ENCODE measurements at places on chromosomes 11 and 22.

DNA sequence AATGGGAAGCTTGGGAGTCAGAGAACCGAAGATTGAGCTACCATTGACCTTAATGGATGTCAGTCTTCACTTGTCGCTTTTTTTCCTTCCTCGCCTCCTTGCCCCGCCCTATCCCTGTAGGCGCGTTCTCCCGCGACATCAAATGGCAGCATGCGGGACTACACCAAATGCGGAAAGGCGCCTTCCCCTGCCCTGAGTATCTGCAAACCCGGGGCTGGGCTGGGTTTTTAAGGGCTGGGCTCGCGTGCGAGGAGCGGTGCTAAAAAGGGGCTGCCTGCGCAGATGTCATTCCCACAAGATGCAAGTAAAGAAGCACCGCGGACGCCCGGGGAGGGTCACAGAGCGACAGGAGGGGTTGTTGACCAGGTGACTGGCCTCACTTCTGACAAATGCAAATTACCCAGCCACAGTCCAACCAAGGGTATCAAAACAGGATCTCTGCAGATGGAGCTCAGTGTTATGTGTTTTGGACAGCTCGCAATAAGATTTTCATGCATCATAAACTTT is 4.7 kb upstream of the FAM111B start:
- peak; percentile 79 for DNase-seq

- DNase-seq = no peak
These were observed 921.9 kb upstream of the TENM4 start for GRCh38 chr11:80362563-80363340.

GRCh38 chr11:69657911-69658625 is 17.1 kb downstream of the LTO1 start:
- no peak for DNase-seq

GRCh38 chr22:50699756-50700386 is 27.2 kb downstream of the SHANK3 start:
- DNase-seq = no peak

DNA sequence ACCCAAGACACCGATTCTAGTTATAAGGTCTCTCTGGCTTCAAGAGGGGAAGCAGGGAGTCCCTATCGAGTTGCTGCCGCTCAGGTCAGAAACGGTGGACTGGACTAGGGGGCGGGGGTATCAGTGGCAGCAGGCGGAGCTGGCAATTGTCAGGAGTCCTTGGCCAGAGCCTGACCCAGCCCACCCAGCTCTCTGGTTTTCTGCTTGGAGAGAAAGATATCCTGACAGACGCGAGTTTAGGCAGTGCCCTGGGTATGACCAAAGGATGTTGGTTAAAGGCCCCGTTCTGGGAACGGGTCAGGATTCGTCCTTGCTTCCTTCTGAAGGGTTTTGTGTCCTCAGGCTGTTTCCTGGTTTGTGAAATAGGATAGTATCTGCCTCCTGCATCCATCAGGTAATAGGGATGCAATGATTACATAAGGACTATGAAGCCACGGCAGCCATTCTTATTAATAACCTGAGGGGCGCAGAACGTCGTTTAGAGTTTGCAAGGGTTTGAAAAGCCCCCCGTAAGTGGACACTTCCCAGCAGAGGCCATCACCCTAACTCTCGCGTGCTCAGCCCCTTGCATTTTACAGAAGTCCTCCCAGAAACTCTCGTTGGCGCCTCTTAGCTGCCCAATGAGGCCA is 700 bp upstream of the DEPDC5 start:
- peak; percentile 49 for DNase-seq

DNA sequence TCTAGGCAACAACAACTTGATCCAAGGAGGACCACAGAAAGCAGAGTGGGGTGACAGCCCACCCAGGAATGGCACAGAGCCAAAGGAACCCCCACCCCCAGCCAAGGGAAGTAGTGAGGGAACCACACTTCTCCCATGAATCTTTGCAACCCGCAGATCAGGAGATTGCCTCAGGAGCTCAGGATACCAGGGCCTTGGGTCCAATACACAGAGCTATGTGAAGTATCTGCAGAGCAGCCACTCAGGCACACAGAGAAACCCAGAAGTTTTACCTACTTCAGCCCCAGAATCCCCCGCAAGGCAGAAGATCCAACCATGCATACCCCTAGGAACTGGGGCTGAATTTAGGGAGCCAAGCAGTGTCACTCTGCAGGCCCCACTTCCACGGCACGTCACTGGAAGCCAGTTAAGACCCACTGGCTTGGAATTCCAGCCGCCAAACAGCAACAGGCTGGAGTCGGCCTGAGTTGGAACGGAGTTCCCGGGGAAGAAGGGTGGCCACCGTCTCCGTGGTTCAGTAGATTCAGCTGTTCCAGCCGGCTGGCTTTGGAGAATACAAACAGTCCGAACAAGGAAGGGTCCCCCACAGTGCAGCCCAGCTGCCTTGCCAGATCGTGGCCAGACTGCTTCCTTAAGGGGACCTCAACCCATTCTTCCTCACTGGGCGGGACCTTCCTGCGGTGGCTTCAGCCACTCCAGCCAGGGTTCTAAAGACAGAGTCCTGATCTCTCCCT is 174.1 kb downstream of the TTC28 start:
- no peak for DNase-seq

- DNase-seq = no peak
These were observed at the start of gene TTLL12 for GRCh38 chr22:43186272-43187170. Gene TTLL12 (minus strand): TSS chr22:43187134. CDS start chr22:43187069, 65 bp downstream.

GRCh38 chr11:66689661-66690590 is 12.2 kb upstream of the RBM4B start:
- DNase-seq = no peak

DNA sequence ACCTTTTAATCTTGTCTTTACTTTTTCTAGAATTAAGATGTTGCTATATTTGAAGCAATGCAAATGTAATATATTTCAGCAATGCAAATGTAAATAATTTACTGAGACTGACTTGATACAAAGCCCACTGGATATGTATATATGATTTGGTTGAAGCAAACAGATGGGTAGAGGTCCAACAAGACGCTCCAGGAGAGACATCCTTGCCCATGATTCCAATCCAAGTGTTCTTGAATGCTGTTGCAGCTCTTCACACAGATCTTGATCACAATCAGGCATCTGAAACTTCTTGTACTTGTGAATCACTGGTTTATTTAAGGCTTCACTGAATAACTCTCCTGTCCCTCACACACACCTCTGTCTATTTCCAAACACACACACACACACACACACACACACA is 507.0 kb downstream of the LRRC4C start:
- DNase-seq = no peak

DNA sequence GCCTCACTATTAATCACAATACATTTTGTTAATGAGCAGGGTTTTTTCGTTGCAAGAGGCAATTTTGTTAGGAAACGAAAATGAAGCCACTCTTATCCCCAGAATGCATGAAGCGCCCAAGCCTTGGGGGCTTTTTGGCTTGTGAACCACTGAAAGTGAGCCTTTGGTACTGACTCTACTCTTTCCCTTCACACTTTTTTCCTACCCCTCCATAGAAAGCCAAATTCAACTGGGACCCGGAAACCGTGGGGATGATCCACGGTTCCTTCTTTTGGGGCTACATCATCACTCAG is 4.8 kb downstream of the SLC17A6 start:
- no peak for DNase-seq

DNA sequence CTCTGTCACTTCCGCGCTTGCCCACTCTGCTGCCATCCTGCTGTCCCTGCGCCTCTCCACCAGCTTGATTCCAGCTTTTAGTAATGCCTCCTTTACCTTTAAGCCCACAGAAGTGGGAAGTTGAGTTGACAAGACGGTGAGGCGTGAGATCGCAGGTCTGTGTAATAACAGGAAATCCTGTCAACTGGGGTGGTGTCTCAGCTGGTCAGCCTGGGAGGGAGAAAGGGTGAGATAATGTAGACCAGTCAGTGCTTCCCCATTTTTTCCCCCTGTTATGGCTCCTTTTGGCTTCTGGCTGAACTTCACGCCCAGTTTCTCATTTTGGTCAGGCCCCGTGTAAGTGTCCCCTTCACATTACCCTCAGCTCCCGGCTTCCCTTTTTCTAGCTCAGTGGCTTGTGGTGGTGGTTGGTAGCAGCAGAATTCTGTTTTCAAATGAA is 98.9 kb downstream of the TRAF6 start:
- peak; percentile 42 for DNase-seq

DNA sequence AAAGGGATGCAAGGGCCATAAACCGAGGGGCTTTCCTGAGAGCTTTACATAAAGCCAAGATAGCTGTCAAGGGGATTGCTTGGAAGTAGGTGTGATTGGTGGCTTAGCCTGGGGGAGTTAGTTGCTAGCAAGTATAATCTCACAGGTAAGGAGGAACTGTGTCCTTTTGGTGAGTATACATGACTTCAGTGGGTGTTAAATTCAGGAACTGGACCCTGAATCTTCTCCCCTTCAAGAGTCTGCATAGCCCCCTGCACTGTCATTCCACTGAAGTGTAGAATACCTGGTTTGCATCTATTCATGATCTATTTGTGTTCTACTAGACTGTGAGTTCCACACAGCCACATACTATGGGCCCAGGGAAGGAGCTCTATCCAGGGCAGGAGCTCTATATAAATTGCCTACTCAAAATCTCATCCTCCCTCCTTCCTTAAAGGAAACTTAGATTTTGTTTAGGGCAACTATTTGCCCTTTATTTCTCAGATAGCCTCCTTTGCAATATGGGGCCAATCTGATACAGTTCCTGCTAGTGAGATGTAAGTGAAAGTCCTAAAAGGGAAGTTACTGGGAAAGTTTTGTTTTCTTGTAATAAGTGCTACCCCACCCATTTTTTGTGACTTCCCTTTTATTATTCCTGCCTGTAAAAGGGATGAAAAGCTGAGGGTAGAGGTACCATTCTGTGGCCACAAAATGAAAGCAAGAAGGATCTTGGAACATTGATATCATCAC is 120.5 kb downstream of the PGR start:
- DNase-seq = no peak

DNA sequence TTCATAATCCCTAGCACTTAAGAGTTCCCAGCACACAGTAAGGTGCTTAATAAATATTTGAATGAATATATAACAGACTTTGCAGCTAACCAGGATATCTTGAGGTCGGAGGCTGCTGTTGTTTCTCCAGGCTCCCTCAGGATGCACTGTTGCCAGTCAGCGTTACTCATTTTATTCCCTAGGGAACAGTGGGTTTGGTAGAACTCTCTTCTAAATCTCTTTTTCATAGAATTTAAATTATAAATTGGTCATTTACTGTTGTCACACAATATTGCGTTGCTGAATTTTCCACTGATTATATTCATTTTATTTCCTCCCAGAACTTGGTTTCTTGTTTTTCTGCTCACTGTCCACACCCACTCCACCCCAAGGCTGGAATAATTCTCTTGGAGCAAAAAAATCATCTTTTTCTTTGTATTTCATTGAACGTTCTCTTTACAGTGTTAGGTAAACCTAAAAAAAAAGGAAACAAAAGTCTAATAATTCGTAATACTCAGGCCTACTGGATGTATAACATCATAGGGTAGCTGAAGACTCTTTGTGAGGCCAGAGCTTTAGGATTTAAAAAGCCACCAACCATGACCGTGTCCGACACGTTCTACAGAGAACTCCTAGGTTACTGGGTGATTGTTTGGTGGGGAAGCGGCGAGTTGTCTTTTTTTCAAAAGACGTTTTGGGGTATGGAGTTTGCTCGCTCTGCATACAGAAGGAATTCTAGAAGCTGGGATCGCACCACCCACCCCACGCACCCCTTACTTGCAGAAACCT is 766 bp upstream of the CAPRIN1 start:
- no peak for DNase-seq

- DNase-seq = no peak
These were observed 539.2 kb downstream of the MN1 start for GRCh38 chr22:27262361-27262760.

DNA sequence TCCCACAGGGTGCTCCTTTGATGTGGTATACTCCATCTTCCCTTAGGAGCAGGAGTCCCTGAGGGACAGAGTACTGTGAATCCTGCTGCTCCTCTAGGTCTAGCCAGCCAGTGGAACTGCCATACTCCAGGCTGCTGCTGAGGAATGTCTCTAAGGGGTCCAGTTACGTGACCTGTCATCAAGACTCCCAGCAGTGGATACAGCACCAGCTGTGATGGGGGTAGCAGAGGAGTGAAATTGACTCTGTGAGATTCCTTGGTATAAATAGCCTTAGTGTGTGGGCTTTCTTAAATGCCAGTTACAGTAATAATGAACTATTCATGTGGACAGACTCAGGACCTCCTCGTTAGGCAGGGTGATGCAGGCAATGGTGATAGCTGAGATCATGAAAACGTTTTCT is 140.4 kb upstream of the LUZP2 start:
- DNase-seq = no peak

DNA sequence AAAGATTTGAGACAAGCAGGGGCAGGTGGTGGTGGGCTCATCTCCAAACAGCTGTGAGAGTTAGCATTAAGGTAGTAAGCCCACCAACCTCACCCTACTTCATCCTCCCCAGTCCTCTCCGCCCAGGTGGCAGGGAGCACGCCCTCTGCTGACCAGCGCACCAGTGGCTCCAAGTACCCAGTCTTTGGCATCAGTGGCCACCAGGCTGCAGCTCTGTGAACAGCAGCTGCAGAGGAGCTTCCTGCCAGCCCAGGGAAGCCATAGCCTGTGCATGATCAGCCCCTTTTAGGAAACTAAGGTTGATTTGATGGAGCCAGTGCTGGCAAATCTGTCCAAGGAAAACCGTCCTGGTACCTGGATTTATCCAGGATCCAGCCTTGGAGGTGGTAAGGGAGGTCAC is 21.7 kb downstream of the CAVIN3 start:
- DNase-seq = peak; percentile 21

- DNase-seq = no peak
These were observed 69.2 kb downstream of the CD82 start for GRCh38 chr11:44634401-44635281.

DNA sequence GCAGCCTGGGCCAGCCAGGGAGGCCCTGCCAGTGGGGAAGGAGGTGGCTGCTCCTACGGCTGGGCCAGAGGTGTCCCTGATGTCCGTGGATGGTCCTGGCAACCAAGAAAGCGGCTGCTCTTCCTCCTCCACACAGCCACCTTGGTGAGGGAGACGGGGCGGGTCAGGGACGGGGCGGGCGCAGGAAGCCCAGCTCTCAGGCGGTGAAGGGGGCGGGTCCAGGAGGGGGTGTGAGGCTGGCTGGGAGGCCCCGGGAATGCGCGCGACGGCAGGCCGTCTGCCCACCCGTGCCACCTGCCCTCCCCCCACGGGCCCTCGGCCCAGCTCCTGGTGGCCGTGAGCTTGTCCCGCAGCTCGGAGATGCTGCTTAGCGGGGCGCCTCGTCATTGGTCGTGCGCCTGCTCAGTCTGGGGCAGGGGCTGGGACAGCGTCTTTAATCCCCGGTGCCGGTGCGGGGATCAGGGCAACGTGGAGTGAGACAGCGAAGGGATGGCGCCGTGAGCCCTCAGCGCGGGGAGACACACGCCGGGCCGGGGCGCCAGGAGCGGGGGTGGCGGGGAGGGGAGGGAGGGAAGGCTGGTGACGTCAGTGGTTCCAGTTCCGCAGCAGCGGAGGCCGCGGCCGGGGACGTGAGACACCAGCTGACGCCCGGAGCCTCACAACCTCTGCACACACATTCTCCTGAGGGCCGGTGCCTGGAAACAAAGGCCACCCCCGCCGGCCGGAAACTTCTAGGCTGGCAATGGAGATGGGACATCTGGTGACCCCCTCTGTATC is 6.7 kb upstream of the BRSK2 start:
- peak; percentile 75 for DNase-seq

DNA sequence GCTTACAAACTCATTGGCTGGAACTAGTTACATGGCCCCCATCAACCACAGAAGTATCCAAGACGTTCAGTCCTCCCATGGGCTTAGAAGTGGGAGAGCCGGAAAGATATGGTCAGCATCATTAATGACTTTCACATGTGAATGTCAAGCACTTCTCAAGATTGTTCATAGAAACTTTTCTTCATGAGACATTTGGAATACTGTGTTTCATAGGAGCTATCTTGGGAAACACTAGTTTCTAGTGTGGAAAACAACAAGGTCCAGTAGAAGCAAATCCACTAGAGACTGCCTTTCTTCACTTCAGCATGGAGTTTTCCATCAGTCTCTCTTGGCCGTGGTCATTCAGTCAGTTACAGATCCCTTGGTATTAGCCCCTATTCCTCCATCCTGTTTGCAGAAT is 160.9 kb downstream of the C11orf91 start:
- DNase-seq = no peak
